Cardiac muscle cell (in vitro differentiated cells and primary cell): ENCODE measurements at places on chromosomes 3 and 15. TPM values are rescaled to one million over a fixed set of nuclear protein-coding genes. Genes with fewer than 3 reads are reported as not detected.

Gene IP6K2
- total RNA-seq: 87.4 and 119 TPM in 2 replicates

DNA sequence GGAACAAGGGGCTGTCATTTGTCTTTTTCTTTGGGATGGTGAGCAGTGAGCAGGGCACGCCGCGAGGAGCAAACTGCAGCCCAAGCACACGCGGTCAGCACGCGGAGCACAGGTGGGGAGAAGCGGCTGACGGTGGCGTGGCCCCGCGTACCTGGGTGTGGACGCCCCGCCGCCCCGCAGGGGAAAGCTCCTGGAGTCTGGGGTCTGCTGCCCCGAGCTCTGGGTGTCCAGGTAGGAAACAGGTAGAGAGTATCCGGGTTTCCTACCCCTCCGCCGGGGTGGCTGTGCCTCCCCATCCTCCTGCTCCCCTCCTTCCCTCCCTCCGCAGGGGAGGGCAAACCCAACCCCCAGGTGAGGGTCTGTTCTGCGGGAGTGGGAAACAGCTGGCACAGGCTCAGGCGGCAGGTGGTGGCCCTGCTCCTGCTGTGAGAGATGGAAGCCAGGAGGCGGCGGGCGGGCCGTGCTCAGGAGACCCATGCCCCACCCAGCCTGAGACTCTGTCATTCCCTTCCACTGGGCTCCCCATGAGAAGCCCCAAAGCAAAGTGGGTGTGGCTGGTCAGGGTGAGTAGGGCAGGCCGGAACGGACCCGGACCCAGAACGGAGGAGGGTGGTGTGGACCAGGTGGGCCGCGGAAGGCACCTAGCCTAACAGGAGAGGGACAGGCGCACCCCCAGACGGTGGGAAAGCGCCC lies 56.9 kb upstream of the CGNL1 start:
- DNase-seq: no peak

DNA sequence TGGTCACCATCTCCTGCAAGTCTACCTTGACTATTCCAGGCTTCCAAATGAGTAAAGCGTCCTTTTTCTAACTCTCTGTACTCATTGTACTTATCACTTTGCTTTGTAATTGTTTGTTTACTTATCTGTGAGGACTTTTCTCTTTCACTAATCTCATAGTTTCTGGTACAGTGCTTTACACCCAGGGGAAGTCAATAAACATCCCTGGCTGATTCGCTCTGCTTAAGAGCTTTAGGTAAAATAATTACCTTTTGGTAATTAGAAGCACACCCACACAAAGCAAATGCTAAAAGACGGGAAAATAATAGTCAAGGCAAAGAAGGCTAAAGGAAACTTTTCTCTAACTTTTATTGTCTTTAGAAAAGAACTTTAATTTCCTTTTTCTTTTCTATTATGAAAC lies 466.9 kb upstream of the ROBO1 start:
- DNase-seq: no peak

DNA sequence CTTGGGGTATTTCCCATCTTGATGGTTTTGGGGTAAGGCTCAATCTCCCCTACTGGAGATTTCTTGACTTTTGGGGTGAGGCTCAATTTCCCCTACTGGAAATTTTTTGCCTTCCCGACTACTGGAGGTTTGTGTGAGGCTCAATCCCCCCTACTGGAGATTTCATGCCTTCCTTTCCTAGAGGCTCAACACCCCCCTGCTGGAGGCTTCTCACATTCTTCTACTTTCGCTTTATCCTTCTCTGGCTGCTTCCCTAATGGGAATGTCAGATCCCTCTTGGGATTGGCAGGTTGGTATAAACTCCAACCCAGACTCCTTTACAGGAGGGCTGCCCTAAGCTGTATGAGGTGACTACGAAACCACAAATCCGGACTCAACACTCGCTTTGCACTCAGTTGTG lies 49.2 kb downstream of the KATNBL1 start:
- no peak for DNase-seq

DNA sequence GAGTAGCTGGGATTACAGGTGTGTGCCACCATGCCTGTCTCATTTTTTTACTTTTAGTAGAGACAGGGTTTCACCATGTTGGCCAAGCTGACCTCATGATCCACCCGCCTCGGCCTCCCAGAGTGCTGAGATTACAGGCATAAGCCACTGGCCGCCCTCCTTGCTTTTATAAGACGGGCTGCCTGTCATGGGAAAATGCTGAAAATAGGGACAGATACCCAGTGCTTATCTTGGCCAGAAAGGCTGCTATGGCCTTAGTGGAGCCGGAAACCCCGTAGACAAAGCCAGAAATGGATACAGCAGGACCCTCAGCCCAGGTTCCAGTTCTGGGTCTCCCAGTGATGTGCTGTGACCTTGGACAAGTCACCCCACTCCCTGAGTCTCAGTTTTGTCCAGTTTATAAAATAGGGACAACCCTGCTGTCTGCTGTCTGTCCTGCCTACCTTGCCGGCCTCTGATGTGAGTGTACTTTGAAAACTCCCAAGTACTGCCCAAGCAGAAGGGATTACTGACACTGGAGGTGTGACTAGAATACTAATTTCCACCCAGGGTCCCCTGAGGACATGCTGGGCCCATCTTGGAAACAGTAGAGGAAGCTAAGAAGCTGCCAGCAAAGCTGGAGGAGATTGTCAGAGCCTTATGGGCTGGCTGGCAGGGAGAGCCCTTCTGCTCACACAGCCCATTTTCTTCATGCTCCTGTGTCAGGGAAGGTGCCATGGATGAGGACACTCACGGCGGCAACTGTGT lies 59.6 kb downstream of the BDH1 start:
- DNase-seq: no peak
